CD4-positive, alpha-beta memory T cell (primary cell): ENCODE measurements at places on chromosomes 11 and 22. TPM values are rescaled to one million over a fixed set of nuclear protein-coding genes. Genes with fewer than 3 reads are reported as not detected.

- no peak for DNase-seq
These were observed 141.6 kb downstream of the EFCAB6 start for GRCh38 chr22:43670513-43670912.

DNA sequence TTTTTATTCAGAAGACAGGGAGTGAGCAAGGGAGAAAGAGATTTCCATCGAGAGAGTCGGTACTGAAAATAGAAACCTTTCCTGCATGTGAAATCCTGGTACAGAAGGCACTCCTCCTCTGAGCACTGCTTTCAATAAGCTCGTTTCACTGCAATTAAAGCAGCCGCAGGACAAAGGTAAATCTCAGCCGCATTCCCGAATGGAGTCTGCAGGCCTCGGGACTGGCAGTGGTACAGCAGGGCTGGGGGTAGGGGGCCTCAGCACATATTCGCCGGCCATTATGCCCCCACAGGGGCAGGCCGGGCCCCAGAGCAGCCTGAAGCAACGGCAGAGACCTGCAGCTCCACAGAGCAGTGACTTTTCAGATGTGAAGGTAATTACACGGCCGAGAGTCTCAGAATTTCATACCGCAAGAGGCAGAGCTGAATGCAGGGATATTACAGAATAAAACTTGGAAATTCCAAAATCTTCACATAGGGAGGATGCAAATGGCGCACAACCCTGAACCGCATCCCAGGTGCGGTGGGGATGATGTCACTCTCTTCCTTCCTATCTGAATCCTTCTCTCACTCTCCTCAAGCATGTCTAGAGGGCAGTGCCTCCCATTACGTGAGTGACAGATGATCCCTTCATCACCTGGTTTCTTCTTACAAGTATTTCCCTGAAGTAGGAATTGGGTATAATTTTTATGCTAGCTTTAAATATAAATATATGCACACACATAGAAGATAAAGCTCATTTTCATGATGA, 622.1 kb downstream of the OPCML start:
- DNase-seq, result no peak

GRCh38 chr22:19843857-19844376, 10.8 kb downstream of the GNB1L start:
- DNase-seq, result no peak

GRCh38 chr22:32866953-32867352, 65.4 kb downstream of the TIMP3 start:
- DNase-seq, result no peak

DNA sequence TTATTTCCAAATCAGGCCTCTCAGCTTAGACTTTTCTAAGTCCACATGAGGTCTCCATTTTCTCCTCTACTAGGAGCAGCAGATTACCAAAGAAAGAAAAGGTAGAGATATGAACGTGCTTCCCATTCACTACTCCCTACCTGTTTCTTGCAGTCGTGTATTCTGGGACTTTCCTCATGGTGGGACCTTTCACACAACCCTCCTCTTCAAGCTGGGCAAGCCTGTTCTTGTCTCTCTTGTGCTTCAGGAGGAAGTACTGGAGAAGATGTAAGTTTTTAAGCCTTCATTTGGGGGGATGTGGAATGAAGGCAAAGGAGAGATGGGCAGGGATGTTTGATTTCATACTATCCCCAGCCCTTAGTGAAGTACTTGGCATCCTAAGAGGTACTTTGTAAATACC, 128.8 kb upstream of the SESN3 start:
- DNase-seq, result no peak

DNA sequence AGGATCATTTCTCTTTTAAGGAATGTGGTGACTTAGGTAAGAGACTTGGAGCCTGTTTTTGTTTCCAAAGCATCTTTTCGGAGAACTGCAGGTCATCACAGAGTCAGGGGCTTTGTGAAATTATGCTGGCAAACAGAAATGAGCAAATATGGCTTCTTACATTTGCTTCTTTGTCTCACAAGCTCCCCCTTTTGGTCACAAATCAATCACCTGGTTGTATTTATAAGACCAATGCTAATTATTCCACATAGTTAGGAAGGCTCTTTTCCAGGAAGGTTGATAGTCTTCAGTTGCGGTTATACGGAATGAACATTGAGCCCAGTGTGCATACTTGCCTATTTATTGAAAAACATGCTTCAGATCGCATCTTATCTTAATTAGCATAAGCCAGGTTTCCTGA, 34.6 kb upstream of the CEP126 start:
- DNase-seq, result no peak

DNA sequence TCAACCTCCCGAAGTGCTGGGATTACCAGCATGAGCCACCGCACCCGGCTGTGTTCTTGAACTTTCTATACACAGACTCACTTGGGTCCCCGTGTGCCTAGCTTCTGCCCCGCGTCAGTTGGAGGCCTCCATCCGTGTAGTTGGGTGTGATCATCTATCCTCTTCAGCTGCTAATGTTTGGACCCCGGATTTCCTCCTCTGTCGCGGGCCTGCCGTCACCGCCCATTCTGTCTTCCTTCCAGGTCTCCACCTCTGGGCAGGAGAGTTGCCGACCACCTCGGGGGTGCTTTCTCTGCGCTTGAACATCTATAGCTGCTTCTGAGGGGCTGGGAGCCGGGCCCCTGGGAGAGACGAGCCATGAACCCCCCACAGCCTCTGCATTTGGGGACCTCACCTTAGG, 5.5 kb downstream of the CDC42EP1 start:
- no peak for DNase-seq

- DNase-seq, result no peak
These were observed 310.5 kb downstream of the BRD1 start for GRCh38 chr22:49517211-49517610.

DNA sequence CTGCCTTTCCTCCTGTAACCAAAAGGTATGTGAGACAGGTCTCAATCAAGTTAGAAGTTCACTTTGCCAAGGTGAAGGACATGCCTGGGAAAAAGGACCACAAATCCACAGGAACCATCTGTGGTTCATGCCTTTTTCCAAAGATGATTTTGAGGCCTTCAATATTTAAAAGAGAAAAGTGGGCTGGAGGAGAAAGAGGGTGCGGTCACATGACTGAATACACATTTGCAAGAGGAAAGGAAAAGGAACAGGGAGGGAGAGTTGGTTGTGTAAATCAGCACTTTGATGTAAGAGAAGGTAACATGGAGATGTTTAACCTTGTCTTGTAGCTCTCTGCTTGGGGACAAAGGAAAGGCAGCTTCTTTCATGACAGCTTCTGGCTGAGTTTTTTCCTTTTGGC, 21.2 kb downstream of the MOV10L1 start:
- no peak for DNase-seq

- DNase-seq, result no peak
These were observed 974.0 kb downstream of the TBC1D22A start for GRCh38 chr22:47736186-47737034.

DNA sequence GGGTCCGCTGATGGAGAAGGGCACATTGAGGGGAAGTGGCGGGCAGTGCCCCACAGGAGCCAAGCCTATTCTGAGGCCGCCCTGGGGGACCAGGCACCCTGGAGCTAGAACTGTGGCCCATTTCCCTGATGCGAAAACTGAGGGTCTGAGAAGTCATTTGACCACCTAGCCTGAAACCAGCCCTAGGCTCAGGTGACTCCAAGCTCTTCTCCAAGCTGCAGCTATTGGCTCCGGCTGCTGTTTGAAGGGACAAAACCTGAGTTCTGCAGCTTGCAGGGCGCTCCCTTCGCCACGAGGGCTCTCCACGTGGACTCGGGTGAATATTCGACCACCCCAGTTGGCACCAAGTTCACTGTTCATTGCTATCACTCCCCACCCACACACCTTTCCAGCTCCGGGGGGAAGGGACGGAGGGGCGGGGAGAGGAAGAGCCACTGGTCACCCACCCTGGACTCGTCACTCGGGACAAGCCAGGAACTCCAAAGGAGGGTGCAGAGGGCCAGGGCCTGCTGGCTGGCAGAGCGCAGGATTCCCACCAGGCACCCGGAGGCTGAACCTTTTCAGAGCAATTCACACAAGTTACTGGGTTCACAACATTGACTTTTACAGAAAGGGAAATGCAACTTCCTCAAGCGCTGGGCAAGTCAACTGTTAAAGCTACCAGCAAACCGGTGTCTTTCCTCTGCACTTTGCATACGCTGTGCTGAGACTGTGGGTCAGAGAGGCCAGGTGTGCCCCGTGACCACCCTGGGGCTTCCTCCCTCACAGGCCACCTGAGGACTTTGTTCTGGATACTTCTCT, 1.1 kb upstream of the RAC2 start:
- DNase-seq, result no peak

DNA sequence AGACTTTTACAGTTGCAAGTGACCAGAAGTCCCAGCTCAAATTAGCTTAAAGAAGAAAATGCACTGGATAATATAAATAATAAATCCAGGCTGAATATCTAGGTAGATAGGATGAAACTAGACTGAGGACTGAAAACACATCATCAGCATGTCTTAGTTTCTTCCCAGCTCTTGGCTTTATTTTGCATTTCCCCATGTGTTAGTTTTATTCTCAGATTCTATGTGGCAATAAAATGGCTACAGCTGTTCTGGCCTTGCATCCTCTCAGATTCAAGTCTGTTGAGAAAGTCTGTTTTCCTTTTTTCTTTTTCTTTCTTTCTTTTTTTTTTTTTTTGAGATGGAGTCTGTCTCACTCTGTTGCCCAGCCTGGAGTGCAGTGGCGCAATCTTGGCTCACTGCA, 22.6 kb upstream of the CAT start:
- no peak for DNase-seq

- no peak for DNase-seq
These were observed 118.0 kb downstream of the SNX19 start for GRCh38 chr11:130798280-130798679.

- DNase-seq, result no peak
These were observed 47.9 kb downstream of the OSBP2 start for GRCh38 chr22:30742291-30743256.

GRCh38 chr11:132904607-132905006, 627.7 kb downstream of the OPCML start:
- DNase-seq, result no peak

DNA sequence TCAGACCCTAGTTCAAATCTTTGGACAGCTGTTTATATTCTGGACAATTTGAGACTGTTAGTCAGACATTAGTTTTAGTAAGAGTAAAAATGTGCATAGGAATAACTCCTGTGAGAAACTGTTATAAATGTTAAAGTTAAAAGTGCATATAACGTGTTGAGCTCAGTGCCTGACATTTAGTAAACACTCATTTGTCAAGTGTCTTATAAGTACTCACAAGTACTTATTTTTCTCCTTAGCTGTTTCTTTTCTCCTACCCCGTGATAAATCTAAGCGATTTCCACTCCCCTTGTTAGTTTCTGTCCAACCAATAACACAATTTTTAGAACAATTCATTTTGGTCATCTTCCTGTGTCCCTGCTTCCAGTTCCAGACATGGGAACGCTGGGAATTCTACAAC, 59.3 kb downstream of the LRRC4C start:
- no peak for DNase-seq

DNA sequence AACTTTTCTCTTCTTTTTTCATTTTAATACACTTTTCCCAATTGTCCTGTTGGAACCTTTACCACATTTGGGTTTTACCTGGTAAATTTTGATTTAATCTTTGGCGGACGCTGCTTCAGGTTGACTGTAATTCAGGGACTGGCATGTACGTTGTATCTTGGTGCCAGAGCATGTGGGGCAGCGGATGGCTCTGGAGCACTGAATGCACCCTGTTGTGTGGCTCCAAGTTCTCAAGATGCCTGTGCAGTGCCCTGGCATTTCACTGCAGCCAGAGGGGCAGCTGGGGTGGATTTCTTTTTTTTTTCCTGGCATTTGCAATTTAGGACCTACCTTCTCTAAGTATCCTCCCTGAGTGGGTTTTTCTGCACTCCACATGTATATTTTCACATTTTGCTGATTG, 242.2 kb downstream of the BLID start:
- no peak for DNase-seq

DNA sequence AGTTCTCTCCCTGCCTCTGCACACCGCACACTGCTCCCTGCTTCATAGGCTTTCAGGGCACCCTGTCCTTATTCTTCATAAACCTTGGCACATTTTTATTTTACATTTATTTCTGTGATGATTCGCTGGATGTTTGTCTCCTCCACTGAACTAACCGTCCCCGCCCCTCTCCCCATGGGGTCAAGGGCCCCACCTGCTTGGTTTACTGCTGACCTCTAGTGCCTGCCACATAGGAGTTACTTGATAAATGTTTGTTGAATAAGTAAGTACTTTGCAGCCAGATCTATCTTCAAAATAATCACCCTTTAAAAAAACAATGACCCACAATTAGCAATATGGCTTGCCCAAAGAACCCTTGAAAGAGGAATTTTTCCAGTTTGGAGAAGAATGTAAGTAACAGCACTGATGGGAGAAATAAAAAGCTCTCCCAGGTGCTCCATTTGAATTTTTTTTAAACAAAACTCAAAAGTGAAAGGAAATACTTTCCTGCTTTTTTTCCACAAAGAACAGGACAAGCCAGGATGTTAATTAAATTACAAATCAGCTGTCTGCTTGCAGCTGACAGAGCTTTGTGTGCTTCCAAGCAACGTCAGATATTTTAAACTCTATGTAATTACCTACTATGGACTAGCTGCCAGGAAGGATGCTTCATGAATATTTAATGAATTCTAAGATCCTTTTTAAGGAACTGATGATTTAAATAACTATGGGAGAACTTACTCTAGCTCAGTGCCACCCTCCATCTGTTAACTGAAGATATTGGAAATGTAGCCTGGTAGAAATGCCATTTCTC, 1083.6 kb downstream of the DLG2 start:
- no peak for DNase-seq

- no peak for DNase-seq
These were observed 1.1 kb downstream of the GRIA4 start for GRCh38 chr11:105610871-105611571.

GRCh38 chr11:104830080-104830479, 68.2 kb downstream of the CASP12 start:
- DNase-seq, result no peak

GRCh38 chr11:28026634-28027290, 81.2 kb downstream of the KIF18A start:
- DNase-seq, result no peak

Gene CBLIF
- total RNA-seq, result not detected

Gene TRIM6
- not detected for total RNA-seq

Gene IL17REL
- not detected for total RNA-seq

Gene UBASH3B
- total RNA-seq, result 26.6 TPM

Gene BRSK2
- total RNA-seq, result 0.35 TPM

Gene CCDC87
- not detected for total RNA-seq

Gene EXPH5
- total RNA-seq, result 4.0 TPM

Gene NLRP6
- total RNA-seq, result 26.3 TPM

Gene TRIM48
- not detected for total RNA-seq

Gene DGCR6
- total RNA-seq, result 7.2 TPM

Gene VPREB1
- total RNA-seq, result not detected

Gene ANKK1
- total RNA-seq, result 3.8 TPM

Gene CBY1
- total RNA-seq, result 30.4 TPM
